ENCODE measurements at places on chromosomes 2 and 18. TPM values are rescaled to one million over a fixed set of nuclear protein-coding genes. Genes with fewer than 3 reads are reported as not detected.
A peak's percentile ranks its signal among the peaks of the same experiment; 100 is the strongest.

Gene REG3G
- not detected for total RNA-seq

- H3K27ac ChIP-seq = no peak overlapping the region
- no peak for DNase-seq
- no peaks in the 10 kb centered on the region for H3K27me3 ChIP-seq
- H3K4me1 ChIP-seq = no peaks in the 10 kb centered on the region
- no peaks in the 10 kb centered on the region for H3K36me3 ChIP-seq
- no peak overlapping the region for H3K4me3 ChIP-seq
These were observed 348.1 kb downstream of the CLIP4 start for GRCh38 chr2:29463181-29463900.

Gene CCL20
- total RNA-seq = not detected

DNA sequence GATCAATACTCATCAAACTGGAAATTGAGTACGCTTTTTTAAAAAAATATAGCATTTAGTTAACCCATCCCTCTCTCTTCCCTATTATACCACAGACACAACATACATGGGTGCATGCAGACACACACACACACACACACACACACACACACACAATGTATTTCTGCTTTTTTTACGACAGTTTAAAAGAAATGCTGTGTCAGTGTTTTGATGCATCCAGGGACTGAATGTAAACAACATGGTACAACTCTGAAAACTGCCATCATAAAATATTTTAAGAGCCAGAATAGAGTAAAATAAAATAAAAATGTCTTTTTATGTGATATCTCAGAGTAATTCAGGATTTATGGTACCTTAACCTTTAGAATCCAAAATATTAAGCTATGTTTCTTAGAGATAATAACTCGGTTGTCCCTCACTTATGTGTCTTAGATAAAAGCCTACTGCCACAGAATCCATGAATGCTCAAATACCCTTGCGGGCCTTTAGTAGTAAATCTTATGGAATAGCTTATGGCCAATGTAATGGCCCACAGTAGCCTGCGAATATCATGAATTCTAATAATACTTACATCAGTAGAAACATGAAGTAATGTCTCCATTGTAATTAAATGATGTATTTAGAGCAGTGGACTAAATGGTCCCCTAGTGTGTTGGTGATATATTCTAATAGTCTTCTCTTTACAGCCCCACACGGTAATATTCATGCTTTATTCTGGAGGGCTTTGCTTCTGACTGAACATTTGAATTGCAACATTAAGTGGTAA is 251.6 kb upstream of the FIGN start:
- no peaks in the 10 kb centered on the region for H3K27me3 ChIP-seq
- H3K27ac ChIP-seq = no peak overlapping the region
- H3K4me3 ChIP-seq = no peak overlapping the region
- no peaks in the 10 kb centered on the region for H3K36me3 ChIP-seq
- no peaks in the 10 kb centered on the region for H3K4me1 ChIP-seq

DNA sequence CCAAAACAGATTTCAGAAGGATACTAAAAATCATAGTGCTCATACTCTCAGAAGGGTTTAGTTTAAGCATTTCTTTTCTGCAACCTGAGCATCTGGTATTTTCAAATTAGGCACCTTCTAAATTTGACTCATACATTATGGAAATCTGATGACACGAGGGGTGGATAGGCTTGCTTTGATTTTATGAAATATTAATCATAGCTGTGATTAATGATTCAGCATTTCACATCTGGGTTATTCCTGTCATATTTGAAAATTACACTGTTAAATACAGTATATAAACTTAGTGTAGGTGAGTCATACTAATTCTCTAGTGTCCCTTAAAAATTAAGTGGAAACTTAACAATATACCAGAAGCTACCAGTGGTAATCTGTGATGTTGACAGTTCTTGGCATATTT is 47.7 kb downstream of the MRPS9 start:
- no peaks in the 10 kb centered on the region for H3K4me1 ChIP-seq
- H3K36me3 ChIP-seq = peaks cover 14% of the 10 kb centered on the region
- no peaks in the 10 kb centered on the region for H3K27me3 ChIP-seq
- no peak for DNase-seq
- H3K27ac ChIP-seq = no peak overlapping the region

DNA sequence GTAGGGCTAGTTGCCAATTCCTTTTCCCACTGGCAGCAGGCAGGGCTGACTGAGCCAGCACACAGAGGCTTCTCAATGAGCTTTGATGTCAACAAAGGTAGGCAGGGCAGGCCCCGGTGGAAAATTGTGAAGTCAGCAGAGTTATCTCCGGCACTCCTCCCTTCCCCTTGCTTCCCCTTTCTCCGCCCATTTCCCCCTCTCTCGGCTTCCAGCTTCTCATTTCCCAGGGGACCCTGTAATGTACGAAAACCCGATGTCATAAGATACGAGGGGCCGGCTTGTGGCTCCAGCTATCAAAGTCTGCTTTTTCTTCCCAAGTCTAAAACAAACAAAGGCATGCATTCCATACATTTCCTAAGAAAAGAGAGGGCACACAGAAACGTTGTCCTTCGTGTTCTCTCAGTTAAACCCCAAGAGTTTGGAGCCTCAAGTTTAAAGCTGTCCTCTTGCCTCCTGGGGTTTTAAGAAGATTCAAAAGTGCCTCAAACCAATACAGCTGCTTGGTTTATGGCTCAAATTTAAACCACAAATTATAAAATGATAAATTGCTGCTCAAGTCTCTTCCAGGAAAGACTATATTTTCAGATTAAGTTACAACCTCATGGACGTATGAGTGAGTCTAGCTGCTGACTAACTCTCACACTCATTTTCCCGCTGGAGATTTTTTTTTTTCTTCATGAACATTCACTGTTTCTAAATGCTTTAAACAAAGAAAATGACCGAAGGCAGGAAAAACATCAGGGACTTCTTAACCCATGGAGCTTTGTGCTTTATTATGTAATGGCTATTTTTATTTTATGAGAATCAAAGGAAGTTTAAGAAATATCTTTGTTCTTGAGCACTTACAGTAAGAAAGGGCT is 27.2 kb upstream of the EML4 start:
- H3K27me3 ChIP-seq = no peaks in the 10 kb centered on the region
- DNase-seq = no peak
- H3K4me1 ChIP-seq = peaks cover 24% of the 10 kb centered on the region
- peak overlapping the region; percentile 44 for H3K4me3 ChIP-seq
- no peaks in the 10 kb centered on the region for H3K36me3 ChIP-seq

GRCh38 chr2:180010701-180011100 is 3.6 kb upstream of the CWC22 start:
- H3K36me3 ChIP-seq = no peaks in the 10 kb centered on the region
- no peak overlapping the region for H3K4me3 ChIP-seq
- no peak overlapping the region for H3K27ac ChIP-seq
- H3K27me3 ChIP-seq = no peaks in the 10 kb centered on the region
- peaks cover 5% of the 10 kb centered on the region for H3K4me1 ChIP-seq
- DNase-seq = no peak

DNA sequence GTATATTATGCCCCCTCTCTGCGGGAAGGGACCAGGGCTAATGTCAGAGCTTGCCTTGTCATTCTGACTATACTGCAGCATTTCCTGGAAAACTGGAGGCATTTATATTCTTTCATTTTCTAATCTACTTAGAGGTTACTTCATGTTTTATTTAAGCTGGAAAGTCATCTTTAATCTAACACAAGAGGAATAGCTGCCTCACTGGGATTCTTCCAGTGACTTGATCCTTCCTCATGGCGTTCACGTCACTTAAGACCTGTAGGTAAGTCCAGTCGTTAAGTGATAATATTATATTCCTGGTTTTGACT is 727.6 kb upstream of the DDX18 start:
- no peak for DNase-seq
- no peaks in the 10 kb centered on the region for H3K36me3 ChIP-seq
- H3K27ac ChIP-seq = no peak overlapping the region
- no peaks in the 10 kb centered on the region for H3K4me1 ChIP-seq

Gene KLHL30
- 166 TPM for total RNA-seq

Gene PHLPP1
- total RNA-seq = 3.5 TPM

DNA sequence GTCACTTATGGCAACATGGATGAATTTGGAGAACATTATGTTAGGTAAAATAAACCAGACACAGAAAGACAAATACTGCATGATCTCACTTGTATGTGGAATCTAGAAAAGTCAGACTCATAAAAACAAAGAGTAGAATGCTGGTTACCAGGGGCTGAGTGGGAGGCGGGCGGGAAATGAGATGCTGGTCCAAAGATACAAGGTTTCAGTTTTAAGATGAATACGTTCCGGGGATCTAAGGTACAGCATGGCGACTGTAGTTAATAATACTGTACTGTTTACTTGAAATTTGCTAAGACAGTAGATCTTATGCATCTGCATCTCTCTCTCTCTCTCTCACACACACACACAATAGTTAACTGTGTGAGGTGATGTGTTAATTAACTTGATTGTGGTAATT is 14.2 kb downstream of the FAM110C start:
- H3K4me1 ChIP-seq = no peaks in the 10 kb centered on the region
- no peak overlapping the region for H3K4me3 ChIP-seq
- no peak overlapping the region for H3K27ac ChIP-seq
- no peaks in the 10 kb centered on the region for H3K36me3 ChIP-seq
- no peak for DNase-seq
- H3K27me3 ChIP-seq = no peaks in the 10 kb centered on the region

DNA sequence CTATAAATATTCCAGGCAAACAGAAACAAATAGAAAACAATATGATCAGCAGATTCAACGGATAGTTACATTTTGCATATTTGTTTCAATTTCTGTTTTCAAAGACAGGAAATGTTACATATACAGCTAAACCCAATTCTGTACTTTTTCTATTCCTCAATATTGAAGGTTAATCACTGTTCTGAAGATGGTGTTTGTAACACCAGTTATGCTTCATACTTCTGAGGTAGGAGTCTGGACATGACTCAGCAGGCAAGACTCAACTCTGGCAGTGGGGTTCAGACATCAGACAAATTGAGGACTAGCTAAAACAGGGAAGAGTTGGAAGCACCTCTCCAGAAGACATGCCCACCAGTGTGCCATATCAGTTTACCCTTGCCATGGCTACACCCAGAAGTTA is 16.6 kb downstream of the SERPINB13 start:
- H3K27me3 ChIP-seq = no peaks in the 10 kb centered on the region
- H3K36me3 ChIP-seq = no peaks in the 10 kb centered on the region
- H3K27ac ChIP-seq = no peak overlapping the region
- no peaks in the 10 kb centered on the region for H3K4me1 ChIP-seq
- H3K4me3 ChIP-seq = no peak overlapping the region

DNA sequence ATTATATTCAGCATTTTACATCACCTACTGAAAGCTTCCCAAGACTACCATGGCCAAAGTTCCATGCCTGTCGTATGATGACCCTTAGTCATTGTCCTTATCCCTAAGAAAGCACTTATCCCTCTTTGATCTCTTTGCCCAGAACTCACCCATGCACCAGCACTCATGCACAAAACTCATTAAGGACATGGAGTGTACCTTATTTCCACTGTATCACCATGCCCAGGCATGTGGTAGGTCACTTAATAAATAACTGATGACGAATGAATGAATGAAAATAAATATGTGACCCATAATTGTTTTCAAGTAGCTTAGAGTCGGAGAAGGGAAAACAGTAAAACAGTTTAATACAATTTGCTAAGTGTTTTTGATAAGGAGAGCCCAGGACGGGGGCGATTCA is 220.1 kb downstream of the IKZF2 start:
- H3K4me3 ChIP-seq = no peak overlapping the region
- H3K4me1 ChIP-seq = peaks cover 11% of the 10 kb centered on the region
- no peak overlapping the region for H3K27ac ChIP-seq

GRCh38 chr2:236545814-236546480 is 23.7 kb upstream of the ACKR3 start:
- DNase-seq = no peak
- no peak overlapping the region for H3K4me3 ChIP-seq
- H3K27ac ChIP-seq = no peak overlapping the region
- no peaks in the 10 kb centered on the region for H3K4me1 ChIP-seq
- no peaks in the 10 kb centered on the region for H3K27me3 ChIP-seq

Gene C2orf80
- not detected for total RNA-seq

- no peaks in the 10 kb centered on the region for H3K36me3 ChIP-seq
- no peak overlapping the region for H3K4me3 ChIP-seq
- H3K27me3 ChIP-seq = no peaks in the 10 kb centered on the region
- H3K4me1 ChIP-seq = peaks cover 28% of the 10 kb centered on the region
These were observed 366.0 kb upstream of the SLC14A2 start for GRCh38 chr18:45249246-45249661.

DNA sequence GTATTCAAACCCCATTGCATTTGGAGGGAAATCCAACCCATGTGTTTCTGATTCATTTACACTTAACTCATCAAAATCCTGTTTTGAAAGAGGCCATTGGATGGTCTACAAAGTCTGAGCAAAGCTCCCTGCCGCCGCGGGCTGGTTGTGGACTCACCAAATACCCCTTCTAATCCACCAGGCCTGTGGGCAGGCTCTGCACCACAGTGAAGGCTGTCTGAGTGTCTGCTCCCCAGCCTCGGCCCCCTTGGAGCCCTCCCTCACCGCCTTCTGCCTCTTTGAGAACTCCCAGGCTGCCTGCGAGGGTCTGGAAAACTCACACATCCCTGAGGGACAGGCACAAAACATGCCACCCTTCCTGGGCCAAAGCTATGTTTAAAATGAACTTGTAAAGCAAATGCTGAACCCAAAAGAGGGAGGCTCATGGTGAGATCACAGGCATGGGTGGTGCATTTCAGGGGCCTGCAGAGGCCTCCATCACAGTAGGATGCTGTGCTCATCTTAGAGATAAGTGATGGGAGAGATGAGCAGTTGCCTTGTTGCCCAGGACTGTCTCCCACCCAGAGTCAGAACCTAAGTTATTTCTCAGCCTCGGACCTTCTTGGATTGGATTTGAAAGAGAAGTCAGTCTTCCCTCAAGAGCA is 225.0 kb downstream of the CYP26B1 start:
- no peak overlapping the region for H3K4me3 ChIP-seq
- H3K36me3 ChIP-seq = no peaks in the 10 kb centered on the region
- no peak for DNase-seq
- H3K27me3 ChIP-seq = no peaks in the 10 kb centered on the region
- H3K4me1 ChIP-seq = peaks cover 3% of the 10 kb centered on the region
- H3K27ac ChIP-seq = no peak overlapping the region

DNA sequence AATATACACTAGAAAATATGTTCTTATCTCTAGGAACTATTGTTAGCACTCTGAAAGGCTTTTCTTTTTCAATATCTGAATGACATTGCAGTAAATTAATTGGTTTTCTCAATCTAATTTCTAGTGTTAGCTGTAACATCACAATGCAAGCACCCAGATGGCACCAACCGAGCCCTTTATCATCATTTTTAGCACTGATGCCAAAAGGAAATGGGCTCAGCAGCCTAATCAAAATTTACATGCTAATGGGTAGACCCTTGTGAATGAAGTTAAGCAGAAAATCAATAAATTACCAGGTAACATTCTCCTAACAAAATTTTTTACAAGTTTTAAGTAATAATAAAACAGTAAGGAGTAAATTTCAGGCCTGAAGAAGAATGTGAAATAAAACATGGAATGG is 53.5 kb upstream of the PGAP1 start:
- H3K4me1 ChIP-seq = no peaks in the 10 kb centered on the region
- no peak overlapping the region for H3K27ac ChIP-seq

Gene SPATS2L
- total RNA-seq = 34.2 TPM

GRCh38 chr2:86087936-86088850 is 17.5 kb downstream of the POLR1A start:
- no peak overlapping the region for H3K4me3 ChIP-seq
- no peak for DNase-seq
- peaks cover 17% of the 10 kb centered on the region for H3K36me3 ChIP-seq
- H3K27me3 ChIP-seq = no peaks in the 10 kb centered on the region
- no peak overlapping the region for H3K27ac ChIP-seq

Gene CPO
- 0.39 TPM for total RNA-seq
